Right ventricle myocardium superior (tissue), 1 donor: ENCODE measurements at places on chromosomes 4 and X.

GRCh38 chr4:7880683-7881082 is 59.0 kb downstream of the AFAP1 start:
- DNase-seq: no peak

DNA sequence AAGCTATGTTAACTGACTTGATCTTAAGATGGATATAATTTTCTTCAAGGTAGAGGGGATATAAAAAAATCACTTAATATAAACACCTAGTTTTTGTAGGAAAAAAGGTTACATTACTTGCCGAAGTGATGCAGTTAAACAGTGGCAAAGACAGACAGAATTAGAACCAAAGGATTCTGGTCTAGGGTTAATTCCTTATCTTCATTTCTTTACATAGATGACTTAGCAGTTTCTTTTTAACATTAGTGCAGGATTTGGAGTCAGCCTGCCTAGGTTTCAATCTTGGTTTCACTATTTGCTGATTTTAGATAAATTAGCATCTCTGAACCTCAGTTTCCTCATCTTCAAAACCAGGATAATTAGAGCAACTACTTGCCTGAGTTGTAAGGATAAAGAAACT is 14.3 kb downstream of the ZAR1 start:
- DNase-seq: no peak

- no peak for DNase-seq
Measured at GRCh38 chr4:47073647-47074046, 42.3 kb downstream of the GABRB1 start.

- DNase-seq: no peak
Measured at GRCh38 chr4:25749150-25749794, 93.6 kb downstream of the SLC34A2 start.

- peak; percentile 50 for DNase-seq
Measured at GRCh38 chr4:121380776-121381462, at the start of gene QRFPR. QRFPR (minus strand) TSS chr4:121381018; CDS start chr4:121380647, 371 bp downstream.

- no peak for DNase-seq
Measured at GRCh38 chrX:41759817-41760216, 35.8 kb downstream of the GPR82 start.

GRCh38 chr4:53651156-53651735 is 60.0 kb upstream of the LNX1 start:
- DNase-seq: peak; percentile 59

DNA sequence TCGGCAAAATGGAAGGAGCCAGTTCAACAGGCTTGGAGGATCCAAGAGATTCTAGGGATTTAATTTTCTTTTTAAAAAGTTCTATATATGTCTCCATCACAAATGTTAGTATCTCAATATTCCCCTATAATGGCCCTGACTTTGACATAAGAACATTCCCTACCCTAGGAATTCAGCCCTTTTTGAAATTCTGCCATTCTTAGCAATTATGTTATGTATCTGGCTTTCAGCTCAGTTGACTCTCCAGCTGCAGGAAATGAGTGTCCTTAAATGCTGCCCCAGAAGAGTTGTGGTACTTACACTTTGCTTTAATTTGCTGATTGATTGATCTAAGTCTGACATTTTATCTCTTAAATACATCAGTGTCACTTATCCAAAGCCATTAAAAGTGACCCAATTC is 1454.3 kb downstream of the FSTL5 start:
- no peak for DNase-seq

- DNase-seq: no peak
Measured at GRCh38 chr4:80017125-80017854, 55.7 kb downstream of the ANTXR2 start.

DNA sequence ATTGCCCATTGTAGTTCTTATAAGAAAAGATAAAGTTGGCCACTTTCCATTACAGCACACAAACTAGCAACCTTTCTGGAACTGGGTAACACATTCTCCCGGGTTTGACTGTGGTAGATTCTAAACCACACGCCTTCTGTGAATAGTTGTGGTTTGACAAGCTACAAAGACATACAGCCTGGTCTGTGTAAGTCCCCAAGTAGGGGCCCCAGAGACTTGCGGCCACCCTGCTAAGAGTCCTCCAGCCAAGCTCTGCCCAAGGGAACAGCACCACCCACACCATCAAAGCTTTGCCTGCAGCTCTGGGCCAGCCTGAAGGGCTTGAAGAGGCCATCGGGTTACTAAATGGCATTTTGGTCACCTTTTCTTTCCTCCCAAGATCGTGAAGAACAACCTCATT is 203.4 kb downstream of the MAML3 start:
- no peak for DNase-seq
